ENCODE measurements at places on chromosomes 13 and 19.

GRCh38 chr19:47483800-47484690 lies at the start of gene KPTN:
Gene KPTN, minus strand, starts transcription at chr19:47484219. Its CDS starts 59 bp downstream, at chr19:47484160.
- DNase-seq, result peak; percentile 57

GRCh38 chr19:11535792-11536595 lies 2.7 kb upstream of the CNN1 start:
- no peak for DNase-seq

DNA sequence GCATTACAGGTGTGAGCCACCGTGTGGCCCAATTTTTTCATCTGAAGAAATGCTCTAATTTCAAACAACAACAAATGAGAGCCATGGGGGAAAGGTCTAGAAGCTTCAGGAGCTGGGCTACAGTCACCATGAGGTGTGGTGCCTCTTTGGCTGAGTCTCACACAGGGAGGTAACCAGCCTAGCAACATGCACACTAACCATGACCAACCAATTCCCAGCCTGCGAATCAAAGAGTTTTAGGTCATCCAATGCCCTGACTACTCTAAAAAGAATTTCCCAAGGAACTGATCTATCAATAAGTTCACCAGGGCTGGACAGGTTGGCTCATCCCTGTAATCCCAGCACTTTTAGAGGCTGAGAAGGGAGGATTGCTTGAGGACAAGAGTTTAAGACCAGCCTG lies 29.9 kb downstream of the PBX4 start:
- DNase-seq, result no peak

DNA sequence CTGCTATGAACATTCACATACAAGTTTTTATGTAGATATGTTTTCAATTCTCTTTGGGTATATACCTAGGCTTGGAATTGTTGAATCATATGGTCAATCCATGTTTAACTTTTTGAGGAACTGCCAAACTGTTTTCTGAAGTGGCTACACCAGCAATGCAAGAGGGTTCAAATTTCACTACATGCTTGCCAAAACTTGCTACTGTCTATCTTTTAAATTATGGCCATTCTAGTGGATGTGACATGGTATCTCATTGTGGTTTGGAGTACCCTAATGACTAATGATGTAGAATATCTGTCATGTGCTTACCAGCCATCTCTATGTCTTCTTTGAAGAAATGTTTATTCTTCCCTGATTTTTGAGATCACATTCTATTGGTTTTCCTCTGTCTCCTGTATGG lies 860.3 kb downstream of the DIAPH3 start:
- DNase-seq, result no peak

DNA sequence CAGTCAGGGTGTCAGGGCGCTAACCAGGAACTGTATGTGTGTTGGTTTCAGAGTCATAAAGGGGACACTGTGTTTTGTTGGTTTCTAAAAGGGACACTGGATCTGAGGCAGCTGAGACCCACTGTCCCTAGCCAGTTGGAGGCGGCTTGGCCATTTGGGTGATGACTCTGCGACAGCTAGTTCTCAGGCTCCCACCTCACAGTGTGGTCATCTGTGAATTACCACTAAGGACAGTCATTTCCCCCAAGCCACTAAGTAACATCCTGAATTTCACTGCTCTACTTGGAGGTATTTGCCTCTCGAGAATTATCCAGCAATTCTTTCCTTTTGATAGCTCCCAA lies 51.5 kb downstream of the EPS15L1 start:
- no peak for DNase-seq

Measured in GM12878 (cell line).